Activated CD4-positive, alpha-beta T cell treated with anti-CD3 and anti-CD28 coated beads, Interleukin-2, amount 10 ng/mL, durations not matched to agents 7 days and 5 days (primary cell): ENCODE measurements at places on chromosomes 1 and 21. TPM values are rescaled to one million over a fixed set of nuclear protein-coding genes. Genes with fewer than 3 reads are reported as not detected.

- peak overlapping the region; percentile 36 for H3K27ac ChIP-seq
- H3K27me3 ChIP-seq, result no peaks in the 10 kb centered on the region
- H3K4me1 ChIP-seq, result no peaks in the 10 kb centered on the region
- H3K36me3 ChIP-seq, result no peaks in the 10 kb centered on the region
- no peak for DNase-seq
- H3K4me3 ChIP-seq, result no peak overlapping the region
Observed at GRCh38 chr1:27505420-27505680, 15.4 kb upstream of the WASF2 start.

DNA sequence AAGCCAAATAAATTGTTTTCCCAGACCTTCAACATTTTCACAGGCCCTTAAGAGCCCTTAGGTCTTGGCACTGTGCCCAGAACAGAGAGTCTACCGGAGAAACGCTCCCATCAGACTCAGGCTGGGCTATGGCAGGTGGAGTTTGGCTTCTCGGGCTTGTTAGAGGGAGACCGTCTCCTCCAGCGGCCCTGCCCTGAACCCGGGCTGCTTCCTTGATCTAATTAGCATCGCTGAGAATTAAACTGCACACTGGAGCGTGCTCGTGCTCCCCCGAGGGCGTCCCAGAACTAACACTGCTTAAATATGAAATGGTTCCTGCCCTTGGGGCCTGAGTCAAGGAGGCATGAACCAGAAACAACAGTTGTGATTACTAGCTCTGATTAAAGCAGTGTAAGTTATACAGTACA lies 634.4 kb downstream of the MATN1 start:
- H3K27me3 ChIP-seq, result peaks cover 2% of the 10 kb centered on the region
- H3K4me3 ChIP-seq, result no peak overlapping the region
- no peak overlapping the region for H3K27ac ChIP-seq
- no peaks in the 10 kb centered on the region for H3K36me3 ChIP-seq
- H3K4me1 ChIP-seq, result no peaks in the 10 kb centered on the region

- H3K27ac ChIP-seq, result no peak overlapping the region
- no peak for DNase-seq
- H3K4me1 ChIP-seq, result no peaks in the 10 kb centered on the region
Observed at GRCh38 chr21:45041351-45041805, 33.0 kb upstream of the ADARB1 start.

DNA sequence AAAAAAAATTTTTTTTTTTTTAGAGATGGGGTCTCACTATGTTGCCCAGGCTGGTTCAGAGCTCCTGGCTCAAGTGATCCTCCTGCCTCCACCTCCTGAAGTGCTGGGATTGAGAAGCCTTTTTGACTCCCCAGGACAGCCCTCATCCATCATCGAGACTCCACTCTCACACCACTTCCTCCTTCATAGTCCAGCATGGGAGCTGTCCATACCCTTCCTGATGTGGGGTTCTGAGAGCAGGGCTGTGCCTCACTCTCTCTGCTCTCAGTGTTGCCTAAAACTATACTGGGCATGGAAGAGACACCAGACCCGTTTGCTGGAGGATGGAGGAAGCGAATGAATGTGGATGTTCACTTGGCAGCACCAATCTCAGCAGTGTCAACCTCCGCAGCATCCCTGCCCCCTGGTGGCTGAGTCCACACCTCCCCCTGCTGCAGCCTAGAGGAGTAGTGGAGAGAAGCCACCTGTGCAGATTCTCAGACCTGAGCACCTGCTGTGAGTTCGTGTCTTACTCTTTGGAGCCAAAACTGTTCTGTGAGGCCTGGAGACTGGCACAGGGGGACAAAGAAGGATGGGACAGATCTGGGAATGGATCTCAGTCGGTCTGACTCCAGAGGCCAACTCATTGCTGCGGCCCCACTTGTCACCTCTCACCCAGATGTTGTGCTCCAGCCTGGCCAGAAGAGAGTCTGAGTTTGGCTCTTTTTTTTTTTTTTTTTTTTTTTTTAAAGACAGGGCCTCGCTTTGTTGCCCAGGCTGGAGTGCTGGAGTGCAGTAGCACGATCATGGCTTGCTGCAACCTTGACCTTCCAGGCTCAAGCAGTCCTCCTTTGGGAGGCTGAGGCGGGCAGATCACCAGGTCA lies 17.7 kb downstream of the TINAGL1 start:
- H3K36me3 ChIP-seq, result no peaks in the 10 kb centered on the region
- H3K4me3 ChIP-seq, result no peak overlapping the region
- H3K27ac ChIP-seq, result no peak overlapping the region
- peaks cover 16% of the 10 kb centered on the region for H3K27me3 ChIP-seq
- DNase-seq, result peak; percentile 75

DNA sequence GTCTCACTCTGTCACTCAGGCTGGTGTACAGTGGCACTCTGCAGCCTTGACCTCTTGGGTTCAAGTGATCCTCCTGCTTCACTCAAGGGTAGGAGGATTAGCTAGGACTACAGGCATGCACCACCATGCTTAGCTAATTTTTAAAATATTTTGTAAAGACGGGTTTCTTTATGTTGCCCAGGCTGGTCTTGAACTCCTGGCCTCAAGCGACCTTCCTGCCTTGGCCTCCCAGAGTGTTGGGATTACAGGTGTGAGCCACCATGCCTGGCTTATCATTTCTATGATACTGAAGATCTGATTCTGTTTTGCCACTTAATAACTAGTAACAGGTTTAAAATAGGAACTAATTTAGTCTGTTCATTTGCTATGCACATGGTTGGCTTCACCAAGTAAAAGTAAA lies 33.6 kb downstream of the GNAI3 start:
- no peak overlapping the region for H3K27ac ChIP-seq
- no peak overlapping the region for H3K4me3 ChIP-seq
- H3K36me3 ChIP-seq, result peaks cover 56% of the 10 kb centered on the region
- no peaks in the 10 kb centered on the region for H3K27me3 ChIP-seq
- no peaks in the 10 kb centered on the region for H3K4me1 ChIP-seq

DNA sequence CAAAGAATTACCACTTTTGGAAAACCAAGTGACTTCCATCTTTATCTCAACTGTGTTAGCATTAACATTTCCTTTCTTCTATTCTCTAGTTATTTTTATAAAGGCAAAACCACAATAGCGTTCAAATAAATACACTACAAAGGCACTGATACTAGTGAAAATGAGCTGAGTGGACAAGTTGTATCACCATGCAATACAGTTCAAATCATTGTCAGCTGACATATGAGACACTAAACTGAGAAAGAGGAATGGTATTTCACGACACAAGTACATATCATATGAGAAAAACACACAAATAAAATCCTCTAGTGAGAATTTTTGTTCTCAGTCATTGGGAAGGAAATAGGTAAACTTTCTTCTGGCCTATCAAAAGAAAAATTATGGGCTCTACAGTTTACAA lies 26.2 kb downstream of the ENAH start:
- no peak overlapping the region for H3K4me3 ChIP-seq
- no peak overlapping the region for H3K27ac ChIP-seq
- no peaks in the 10 kb centered on the region for H3K4me1 ChIP-seq
- no peak for DNase-seq
- no peaks in the 10 kb centered on the region for H3K36me3 ChIP-seq
- peaks cover 16% of the 10 kb centered on the region for H3K27me3 ChIP-seq

CFHR4 gene
- not detected for total RNA-seq

DNA sequence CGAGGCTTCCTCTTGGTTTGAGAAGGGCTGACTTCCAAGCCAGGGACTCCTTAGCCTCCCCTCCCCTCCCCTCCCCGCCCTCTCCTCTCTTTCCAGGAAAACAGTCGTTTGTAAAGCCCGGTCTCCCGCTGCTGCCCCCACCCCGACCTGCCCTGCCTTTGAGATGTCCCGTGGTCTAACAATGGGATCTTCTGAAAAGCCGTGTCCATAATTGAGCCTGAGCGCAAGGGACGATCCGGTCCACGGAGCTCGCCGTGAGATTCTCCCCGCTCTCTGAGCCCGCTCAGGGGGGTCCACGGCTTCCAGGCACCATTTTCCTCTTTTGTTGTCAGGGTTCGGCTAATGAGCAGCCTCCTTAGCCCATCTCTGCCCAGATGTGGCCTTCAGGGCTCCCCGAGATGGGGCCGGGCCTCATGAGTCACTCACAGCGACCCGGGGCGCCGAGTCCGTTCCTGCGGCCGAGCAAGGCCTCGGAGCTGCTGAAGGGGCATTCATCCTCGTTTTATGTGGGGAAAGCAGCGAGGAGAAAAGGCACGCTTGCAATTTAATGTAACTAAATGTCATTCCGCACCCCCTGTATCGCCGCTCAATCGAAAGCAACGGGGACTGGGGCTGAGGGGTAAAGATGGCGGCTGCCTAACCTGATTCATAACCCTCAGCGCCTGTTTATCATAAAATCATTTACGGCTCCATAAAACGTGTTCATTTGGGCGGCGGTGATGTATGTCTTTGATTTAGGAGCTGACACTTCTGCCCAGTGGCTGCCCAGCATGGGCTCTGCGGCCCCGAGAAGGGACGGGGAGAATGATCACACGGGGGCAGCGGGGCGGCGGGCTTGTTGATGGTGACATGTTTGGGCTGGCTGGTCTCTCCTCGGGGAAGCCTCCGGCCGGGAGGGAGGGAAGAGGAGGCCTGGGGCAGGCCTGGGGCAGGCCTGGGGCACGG lies 232.6 kb upstream of the C1orf174 start:
- H3K27me3 ChIP-seq, result no peaks in the 10 kb centered on the region
- H3K4me1 ChIP-seq, result no peaks in the 10 kb centered on the region
- H3K27ac ChIP-seq, result no peak overlapping the region

DNA sequence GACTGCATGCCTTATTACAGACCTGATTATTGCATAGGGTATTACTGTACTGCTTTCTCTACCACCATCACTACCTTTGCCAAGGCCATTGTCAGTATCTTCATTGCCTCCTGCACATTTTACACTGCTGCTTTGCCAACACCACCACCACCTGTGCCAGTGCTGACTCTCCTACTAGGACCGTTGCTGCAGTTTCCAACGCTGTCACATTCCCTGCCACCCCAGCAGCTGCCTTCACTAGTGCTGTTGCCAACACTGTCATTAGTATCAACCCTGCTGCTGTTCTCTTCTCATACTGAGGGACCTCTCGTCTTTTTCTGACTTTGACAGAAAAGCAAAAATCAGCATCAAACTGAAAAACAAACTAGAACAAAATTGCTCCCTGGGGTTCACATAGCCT lies 394.9 kb upstream of the B3GALT2 start:
- peaks cover 7% of the 10 kb centered on the region for H3K36me3 ChIP-seq
- H3K27ac ChIP-seq, result no peak overlapping the region
- no peak for DNase-seq
- H3K4me3 ChIP-seq, result no peak overlapping the region
- peaks cover 2% of the 10 kb centered on the region for H3K27me3 ChIP-seq

DNA sequence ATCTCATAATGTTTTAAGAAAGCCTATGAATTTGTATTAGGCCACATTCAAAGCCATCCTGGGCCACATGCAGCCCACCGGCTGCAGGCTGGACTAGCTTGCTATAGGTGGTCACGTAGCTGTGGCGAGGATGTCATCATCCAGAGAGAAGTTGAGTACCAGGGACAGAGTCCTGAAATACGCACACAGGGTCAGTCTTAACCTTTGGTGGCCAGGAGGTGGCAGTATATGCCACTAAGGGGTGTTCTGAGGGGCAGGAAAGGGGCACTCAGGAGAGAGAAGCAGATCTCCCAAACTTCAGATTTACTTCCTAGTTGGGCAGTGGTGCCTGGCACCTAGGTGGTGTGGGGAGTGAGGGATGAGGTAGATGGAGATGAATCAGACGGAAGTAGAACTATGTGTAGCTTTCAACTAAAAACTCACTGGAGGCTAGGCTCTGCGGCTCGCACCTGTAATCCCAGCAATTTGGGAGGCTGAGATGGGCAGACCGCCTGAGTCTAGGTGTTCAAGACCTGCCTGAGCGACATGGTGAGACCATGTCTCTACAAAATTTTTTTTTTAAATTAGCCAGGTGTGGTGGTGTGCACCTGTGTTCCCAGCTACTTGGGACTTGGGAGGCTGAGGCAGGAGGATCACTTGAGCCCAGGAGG lies 16.3 kb upstream of the CDK18 start:
- H3K4me1 ChIP-seq, result peaks cover 9% of the 10 kb centered on the region
- no peaks in the 10 kb centered on the region for H3K36me3 ChIP-seq

DNA sequence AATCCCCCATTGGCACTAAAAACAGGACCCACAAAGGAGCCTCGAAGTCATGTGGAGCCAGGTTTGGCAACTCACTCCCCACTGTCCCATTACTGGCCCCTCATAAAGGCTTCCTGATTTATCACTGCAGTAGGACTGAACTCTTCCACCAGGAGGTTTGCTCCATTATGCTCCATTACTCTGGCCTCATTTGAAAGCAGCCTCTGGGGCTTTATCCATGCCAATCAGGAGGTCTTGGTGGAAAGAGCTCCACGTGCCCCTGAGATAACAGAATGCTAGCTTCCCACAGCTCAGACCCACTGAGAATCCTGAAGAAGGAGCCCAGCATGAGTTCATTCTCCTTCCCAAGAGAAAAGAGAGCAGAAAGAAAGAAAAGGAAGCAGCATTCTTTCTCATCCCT lies 76.4 kb downstream of the HIVEP3 start:
- peaks cover 8% of the 10 kb centered on the region for H3K36me3 ChIP-seq
- H3K4me3 ChIP-seq, result no peak overlapping the region
- H3K4me1 ChIP-seq, result peaks cover 12% of the 10 kb centered on the region
- no peaks in the 10 kb centered on the region for H3K27me3 ChIP-seq

- H3K27me3 ChIP-seq, result peaks cover 71% of the 10 kb centered on the region
- no peaks in the 10 kb centered on the region for H3K36me3 ChIP-seq
- peaks cover 7% of the 10 kb centered on the region for H3K4me1 ChIP-seq
- H3K4me3 ChIP-seq, result no peak overlapping the region
- no peak overlapping the region for H3K27ac ChIP-seq
- DNase-seq, result no peak
Observed at GRCh38 chr1:39722495-39722894, 16.2 kb upstream of the PPIE start.

GRCh38 chr21:16708101-16708835 lies 804.6 kb upstream of the CXADR start:
- H3K27me3 ChIP-seq, result no peaks in the 10 kb centered on the region
- no peaks in the 10 kb centered on the region for H3K36me3 ChIP-seq
- no peak for DNase-seq
- H3K4me1 ChIP-seq, result no peaks in the 10 kb centered on the region
- no peak overlapping the region for H3K27ac ChIP-seq

TAS1R3 gene
- total RNA-seq, result 3.1 TPM

PROK1 gene
- not detected for total RNA-seq

GRCh38 chr1:106055855-106056254 lies 1000.6 kb upstream of the PRMT6 start:
- H3K27ac ChIP-seq, result no peak overlapping the region
- no peak for DNase-seq
- H3K27me3 ChIP-seq, result no peaks in the 10 kb centered on the region
- no peaks in the 10 kb centered on the region for H3K4me1 ChIP-seq

DNA sequence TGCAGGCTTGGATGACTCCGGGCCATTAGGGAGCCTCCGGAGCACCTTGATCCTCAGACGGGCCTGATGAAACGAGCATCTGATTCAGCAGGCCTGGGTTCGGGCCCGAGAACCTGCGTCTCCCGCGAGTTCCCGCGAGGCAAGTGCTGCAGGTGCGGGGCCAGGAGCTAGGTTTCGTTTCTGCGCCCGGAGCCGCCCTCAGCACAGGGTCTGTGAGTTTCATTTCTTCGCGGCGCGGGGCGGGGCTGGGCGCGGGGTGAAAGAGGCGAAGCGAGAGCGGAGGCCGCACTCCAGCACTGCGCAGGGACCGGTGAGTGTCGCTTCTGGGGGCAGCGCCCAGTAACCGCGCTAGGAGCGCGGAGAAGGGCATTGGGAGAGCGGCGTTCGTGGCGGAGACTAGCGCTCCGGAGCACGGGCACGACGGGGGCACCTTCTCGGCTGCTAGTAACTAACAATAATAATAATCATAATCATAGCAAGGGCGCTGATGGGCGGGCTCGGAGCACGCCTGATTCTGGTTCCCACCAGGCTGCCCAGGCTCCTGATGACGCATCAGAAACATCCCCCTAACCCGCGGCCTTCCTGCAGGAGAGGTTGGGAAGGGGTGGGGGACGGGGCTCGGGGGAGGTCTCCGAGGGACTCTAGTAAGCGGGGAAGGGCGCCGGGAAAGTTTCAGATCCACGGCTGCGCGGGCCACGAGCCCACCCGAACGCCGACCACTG lies at the start of gene MX1:
Gene MX1 (plus strand): TSS at position 286 of the 722 bp plus-strand sequence. CDS start 5,832 bp downstream, outside the sequence.
- DNase-seq, result peak; percentile 97
- peaks cover 76% of the 10 kb centered on the region for H3K4me1 ChIP-seq
- H3K36me3 ChIP-seq, result peaks cover 71% of the 10 kb centered on the region
- H3K27me3 ChIP-seq, result no peaks in the 10 kb centered on the region
- peak within 1 kb of the TSS; percentile 100 for H3K27ac ChIP-seq
